Amniotic epithelial cell (primary cell): ENCODE measurements at places on chromosomes 4 and X.

GRCh38 chr4:171880136-171880535 is 66.9 kb downstream of the GALNTL6 start:
- DNase-seq = peak; percentile 98

- no peak for DNase-seq
These were observed 618.2 kb upstream of the PCDH10 start for GRCh38 chr4:132530861-132531260.

DNA sequence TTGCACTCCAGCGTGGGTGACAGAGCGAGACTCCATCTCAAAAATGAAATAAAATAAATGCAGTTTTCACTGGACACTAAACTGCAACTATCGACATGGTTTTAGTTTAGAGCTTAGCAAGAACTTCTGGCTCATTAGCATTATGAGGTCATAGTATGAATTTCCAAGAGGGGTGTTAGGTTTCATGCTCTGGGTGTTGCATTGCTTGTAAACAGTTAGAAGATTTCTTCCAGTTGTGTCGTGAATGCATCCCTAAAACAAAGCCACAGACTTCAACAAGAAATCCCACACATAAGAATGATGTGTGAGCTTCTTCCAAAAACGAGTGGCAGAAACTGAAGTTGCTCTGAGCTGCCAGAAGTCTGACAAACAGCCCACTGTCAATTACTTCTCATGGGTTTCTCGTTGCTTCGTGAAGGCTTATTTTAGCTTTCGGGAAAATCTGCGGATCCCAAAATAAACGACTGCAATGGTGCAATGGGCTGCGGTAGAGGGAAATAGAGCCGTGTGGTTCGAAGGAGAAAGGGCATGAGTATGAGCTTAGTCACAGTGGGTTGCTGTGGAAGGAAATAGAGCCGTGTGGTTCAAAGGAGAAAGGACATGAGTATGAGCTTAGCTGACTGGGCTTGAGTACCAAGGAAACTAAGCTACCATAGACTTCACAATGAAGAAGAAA is 354.9 kb downstream of the DHRSX start:
- DNase-seq = no peak

DNA sequence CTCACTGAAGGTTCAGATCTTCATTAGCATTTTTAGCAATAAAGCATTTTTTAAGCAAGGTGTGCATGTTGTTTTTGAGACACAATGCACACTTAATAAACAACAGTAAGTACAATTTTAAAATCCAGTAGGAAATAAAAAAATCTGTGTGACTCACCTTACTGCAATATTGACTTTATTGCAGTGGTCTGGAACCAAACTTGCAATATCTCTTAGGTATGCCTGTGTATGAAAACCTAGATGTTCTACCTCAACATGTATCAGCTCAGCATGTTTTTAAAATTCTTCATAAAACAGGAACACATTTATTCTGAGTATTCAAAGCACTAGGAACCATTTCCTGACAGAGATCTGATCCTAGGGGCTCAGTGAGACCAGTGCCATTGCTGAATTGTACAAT is 26.7 kb downstream of the NR0B1 start:
- no peak for DNase-seq

DNA sequence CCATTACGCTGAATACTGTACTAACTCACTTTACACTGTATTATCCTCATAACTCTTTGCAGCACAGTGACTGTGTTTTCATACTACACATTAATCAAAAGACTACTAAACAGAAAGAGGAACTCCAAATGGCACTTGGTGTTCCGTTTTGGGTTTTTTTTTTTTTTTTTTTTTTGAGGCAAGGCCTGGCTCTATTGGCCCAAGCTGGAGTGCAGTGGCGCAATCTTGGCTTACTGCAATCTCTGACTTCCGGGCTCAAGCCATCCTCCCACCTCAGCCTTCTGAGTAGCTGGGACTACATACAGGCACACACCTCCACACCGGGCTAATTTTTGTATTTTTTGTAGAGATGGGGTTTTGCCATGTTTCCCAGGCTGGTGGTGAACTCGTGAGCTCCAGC is 10.7 kb downstream of the KLHL8 start:
- DNase-seq = peak; percentile 27

DNA sequence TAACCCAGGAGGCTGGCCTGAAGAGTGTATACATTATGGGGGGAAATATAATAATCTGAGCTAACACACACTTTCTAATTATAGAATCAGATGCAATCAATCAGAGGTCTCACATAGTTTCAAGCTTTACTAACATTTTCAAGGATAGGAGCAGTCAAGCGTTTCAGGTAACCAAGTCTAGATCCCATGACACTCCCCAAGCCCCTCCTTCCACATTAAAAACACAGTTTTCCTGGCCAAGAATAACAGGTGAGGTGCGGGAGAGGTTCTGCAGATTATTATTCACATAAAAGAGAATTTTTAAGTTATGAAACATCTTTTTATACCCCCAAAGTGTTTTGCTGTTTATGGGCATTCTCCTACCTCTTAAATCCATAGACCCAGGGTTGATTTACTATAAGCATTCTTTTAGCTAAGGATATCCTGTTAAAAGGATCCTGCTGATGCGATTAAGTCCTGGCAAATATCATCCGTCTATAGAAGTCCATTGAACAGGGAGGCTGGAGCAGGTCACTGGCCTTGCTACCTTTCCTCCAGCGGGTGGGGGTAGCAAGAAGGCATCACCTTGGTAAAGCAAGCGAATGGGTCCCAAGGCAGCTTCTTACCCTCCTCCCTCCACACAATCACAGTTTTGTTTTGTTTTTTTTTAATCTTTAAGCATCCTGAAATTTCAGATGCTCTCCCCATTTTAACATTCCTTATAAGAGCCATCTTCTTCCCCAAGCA is 104.7 kb upstream of the GPM6A start:
- DNase-seq = no peak

- DNase-seq = no peak
These were observed 123.5 kb upstream of the WDR1 start for GRCh38 chr4:10239982-10240654.

DNA sequence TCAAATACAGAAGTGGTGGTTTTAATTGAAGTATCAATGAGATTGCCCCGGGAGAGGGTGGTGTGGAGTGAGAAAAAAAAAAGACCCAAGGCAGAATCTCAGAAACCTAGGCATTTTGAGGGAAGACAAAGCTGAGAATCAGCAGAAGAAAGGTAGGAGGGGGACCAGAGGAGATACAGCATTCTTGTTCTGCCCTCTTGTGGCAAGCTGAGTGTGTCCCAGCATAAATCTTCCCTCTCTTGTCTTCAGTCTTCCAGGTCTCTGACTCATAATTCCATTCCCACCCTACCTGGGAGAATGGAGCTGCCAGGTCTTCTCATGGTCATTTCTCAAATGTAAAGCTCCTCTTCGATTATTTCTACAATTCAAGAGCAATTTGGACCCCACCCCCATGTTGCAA is 32.7 kb upstream of the MAGED1 start:
- peak; percentile 59 for DNase-seq

GRCh38 chr4:26819026-26819425 is 41.6 kb upstream of the STIM2 start:
- DNase-seq = no peak

DNA sequence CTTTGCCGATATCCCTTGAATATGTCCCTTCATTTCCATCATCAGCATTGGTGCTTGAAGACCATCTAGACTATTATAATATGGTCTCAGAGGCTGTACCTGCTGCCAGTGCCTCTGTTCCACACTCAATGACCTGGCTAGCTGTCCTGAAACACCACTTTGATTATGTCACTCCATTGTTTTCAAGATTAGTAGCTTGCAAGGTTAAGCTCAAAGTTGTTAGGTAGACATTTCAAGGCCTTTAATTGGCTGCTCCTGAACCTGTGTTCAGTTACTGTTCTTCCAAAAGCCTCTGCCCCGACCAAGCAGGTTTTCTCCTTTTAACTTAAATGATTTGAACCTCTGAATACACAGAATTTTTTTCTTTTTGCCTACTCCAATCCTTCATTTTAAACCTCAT is 52.9 kb downstream of the C4orf33 start:
- DNase-seq = no peak

- no peak for DNase-seq
These were observed 77.7 kb upstream of the PSAPL1 start for GRCh38 chr4:7512428-7512827.

DNA sequence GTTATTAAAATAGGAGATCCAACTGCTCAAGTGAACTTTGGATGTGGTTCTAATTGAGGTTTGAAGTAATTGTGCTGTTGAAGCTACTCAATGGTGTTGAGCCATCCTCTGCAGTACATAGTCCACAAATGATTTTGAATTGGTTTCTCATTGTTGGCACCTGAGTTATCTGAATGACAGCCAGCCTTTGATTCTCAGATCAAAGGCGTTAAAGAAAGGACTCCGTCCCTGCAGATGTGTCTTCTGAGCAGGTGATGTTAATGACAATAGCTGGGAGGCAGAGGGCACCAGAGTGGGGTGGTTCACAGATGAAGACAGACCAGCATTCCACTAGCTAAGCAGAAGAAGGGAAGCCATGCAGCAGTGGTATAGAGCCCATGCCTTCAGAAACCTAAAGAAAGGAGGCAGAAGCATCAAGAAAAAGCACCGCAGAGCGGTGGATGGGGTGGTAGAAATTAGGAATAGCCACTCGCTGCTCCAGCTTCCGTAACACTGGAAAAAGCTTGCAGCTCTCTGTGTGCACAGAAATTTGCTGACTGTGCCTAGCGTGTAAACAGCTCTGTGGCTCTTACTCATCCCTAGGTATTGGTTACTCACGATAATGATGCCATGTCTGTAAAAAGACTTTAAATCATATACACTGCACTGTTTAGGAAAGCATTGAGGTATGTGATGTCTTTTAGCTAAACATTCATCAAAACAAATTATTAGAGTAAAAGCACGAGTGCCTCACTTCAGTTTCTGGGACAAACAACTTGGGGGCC is 79.2 kb upstream of the CLCN4 start:
- peak; percentile 80 for DNase-seq

DNA sequence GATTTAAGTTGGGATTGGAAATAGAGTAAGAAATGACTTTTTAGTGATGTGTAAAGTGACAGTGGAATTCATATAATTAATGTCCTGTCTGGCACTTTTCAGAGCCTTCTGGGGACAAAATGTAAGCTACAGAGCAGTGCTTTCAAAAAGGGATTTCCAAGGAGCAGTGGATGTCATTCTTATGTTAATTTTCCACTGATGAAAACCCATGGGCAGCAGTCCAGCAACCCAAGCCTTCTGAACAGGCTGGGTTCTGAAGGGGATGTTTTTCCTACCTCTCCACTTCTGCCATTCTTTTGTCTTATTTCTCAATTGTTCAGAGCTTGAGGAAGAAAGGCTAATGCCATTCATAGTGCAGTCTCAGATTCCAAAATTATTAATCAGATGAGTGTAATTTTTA is 717.6 kb upstream of the HS3ST1 start:
- no peak for DNase-seq

GRCh38 chrX:38839944-38840343 is 38.7 kb downstream of the MID1IP1 start:
- no peak for DNase-seq

- peak; percentile 99 for DNase-seq
These were observed 131.9 kb downstream of the FHIP1A start for GRCh38 chr4:151540728-151541388.

GRCh38 chr4:151553874-151554273 is 144.9 kb downstream of the FHIP1A start:
- no peak for DNase-seq

DNA sequence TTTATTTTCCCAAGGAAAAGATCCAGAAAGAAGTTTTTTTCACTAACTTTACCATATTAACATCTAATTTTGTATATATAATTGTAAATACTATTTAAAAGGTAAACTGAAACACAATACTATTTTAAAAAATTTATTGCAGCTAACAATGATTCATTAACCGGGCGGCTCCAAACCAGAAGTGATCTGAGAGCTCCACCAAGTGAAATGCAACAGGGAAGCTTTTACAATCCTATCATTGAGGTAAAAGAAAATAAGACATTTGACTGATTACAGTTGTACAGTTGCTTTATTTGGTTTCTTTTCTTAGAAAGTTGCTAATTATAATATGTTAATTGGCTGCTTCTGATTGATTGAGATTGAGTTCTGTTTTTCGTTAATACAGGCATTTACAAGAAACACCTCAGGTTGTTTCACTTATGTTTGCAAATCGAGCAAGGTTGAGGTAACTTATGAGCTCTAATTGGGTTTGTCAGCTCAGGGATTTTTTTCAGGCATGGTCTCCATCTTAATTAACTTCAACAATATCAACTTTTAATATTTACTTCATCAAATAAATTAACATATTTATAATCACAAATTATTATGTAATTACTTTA is 220.2 kb upstream of the UGT8 start:
- DNase-seq = no peak

- DNase-seq = no peak
These were observed 19.4 kb upstream of the AFAP1 start for GRCh38 chr4:7959078-7959477.

- DNase-seq = no peak
These were observed 7.9 kb upstream of the SH3RF1 start for GRCh38 chr4:169278624-169279023.

DNA sequence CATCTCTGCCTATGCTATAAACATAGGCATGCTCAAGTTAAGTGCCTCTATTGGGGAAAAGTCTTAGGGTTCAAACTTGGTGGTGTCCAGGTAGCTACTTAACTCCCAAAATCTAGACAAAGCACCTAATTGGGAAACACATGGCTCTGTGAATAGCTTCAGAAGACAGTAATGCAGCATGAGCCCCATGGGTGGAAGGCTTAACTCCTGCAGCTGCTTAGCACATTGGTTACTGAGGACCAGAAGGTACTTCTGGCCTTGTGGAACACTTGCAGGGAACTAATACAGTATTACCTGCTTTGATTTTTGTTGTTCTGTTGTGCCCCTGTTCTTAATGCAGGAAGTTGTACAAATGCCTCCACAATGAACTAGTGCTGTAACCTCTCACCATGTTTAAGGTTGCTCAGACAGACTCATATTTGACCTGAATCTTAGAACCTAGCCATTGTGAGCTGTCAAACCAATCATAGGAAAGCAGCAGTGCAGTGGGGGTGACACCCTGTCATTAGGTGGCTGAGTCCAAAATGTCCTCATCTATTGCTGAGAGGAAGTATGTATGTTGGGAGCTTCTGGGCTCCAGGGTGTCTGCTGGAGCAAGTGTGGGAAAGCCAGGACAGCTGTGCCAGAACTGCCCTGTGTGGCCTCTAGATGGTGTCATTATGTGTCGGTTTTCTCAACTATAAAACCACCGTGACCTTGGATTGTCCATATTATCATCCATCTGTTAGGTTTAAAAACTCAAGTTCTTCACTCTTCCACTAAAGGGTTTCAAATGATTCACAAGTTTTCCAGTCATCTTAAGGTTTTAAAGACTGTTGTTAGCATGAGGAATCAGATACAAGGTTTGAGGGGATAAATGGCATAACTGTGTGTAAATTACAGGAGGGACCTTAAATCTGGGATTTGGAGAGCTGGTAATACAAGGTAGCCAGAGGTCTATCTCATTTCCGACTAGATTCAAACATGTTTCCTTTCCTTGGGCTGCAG is 69.9 kb upstream of the WDR1 start:
- DNase-seq = no peak

- no peak for DNase-seq
These were observed 48.3 kb upstream of the NAP1L2 start for GRCh38 chrX:73262991-73263390.

GRCh38 chr4:52714597-52715254 is 36.5 kb downstream of the ERVMER34-1 start:
- peak; percentile 67 for DNase-seq
